Uterus (tissue), 4 donors: ENCODE measurements at places on chromosomes 11 and 22.

- no peak overlapping the region for H3K4me3 ChIP-seq
- H3K36me3 ChIP-seq = no peaks in the 10 kb centered on the region
- no peaks in the 10 kb centered on the region for H3K27me3 ChIP-seq
- DNase-seq = no peak
- no peaks in the 10 kb centered on the region for H3K4me1 ChIP-seq
- no peak overlapping the region for H3K27ac ChIP-seq
Measured at GRCh38 chr11:69957849-69958248, 120.3 kb upstream of the ANO1 start.

DNA sequence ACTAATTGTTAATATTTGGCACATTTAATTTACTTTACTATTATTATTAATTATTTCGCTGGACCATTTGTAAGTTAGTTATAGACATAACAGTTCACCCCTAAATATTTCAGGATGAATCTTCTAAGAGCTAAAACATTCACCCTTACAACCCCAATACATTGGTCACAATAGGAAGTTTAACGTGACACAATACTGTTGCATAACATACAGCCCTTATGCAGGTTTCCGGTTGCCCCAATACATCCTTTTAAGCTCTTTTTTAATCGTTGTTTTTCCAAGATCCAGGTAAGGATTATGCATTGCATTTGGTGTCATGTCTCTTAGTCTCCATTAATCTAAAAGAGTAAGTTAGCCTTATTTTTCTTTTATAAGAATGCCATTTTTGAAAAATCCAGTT is 71.2 kb downstream of the HSD17B12 start:
- no peak overlapping the region for H3K4me3 ChIP-seq
- H3K27me3 ChIP-seq = no peaks in the 10 kb centered on the region

DNA sequence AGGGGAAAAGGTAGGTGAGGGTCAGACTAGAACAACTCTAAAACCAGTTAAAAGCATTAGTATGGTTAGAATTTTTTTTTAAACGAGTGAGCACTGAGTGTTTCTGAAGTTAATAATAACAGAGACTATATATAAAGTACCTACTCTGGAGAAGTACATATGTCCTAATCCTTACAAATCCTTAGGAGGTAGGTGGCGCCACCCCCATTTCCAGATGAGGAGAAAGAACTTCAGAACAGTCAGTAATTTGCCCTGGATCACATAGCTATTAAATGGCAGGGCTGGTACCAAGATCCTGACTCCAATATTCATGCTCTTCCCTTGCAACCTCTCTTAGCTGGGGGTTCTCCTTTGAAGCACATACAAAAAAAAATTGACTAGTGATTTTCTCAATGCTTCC is 80.5 kb downstream of the CLPB start:
- no peaks in the 10 kb centered on the region for H3K4me1 ChIP-seq
- H3K36me3 ChIP-seq = no peaks in the 10 kb centered on the region
- no peak overlapping the region for H3K4me3 ChIP-seq
- H3K27me3 ChIP-seq = no peaks in the 10 kb centered on the region

DNA sequence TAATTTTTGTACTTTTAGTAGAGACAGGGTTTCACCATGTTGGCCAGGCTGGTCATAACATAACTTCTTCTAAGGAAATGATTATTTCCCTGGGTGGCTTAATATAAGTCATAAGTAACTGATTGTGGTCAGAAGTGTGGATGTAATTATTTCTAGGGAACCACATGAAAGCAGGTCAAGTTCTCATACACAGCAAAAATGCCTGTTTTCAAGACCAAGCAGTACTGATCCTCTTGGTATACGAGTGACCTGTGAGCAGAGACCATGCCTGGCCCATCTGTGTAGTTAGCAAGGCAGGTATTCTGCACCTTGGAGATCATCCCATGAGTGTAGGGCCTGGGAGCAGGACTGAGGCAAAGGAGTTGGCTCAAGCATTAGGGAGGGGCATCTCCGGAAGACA is 32.5 kb upstream of the NUCB2 start:
- H3K4me1 ChIP-seq = no peaks in the 10 kb centered on the region
- H3K27ac ChIP-seq = no peak overlapping the region
- no peak overlapping the region for H3K4me3 ChIP-seq
- no peaks in the 10 kb centered on the region for H3K27me3 ChIP-seq

GRCh38 chr11:65726660-65727059 is 6.1 kb upstream of the RNASEH2C start:
- no peaks in the 10 kb centered on the region for H3K27me3 ChIP-seq
- no peaks in the 10 kb centered on the region for H3K4me1 ChIP-seq
- no peaks in the 10 kb centered on the region for H3K36me3 ChIP-seq
- H3K4me3 ChIP-seq = no peak overlapping the region
- H3K27ac ChIP-seq = no peak overlapping the region

- no peak overlapping the region for H3K27ac ChIP-seq
- DNase-seq = no peak
- H3K4me3 ChIP-seq = no peak overlapping the region
- H3K27me3 ChIP-seq = no peaks in the 10 kb centered on the region
- H3K36me3 ChIP-seq = no peaks in the 10 kb centered on the region
Measured at GRCh38 chr11:96481771-96482170, 92.0 kb downstream of the JRKL start.

GRCh38 chr11:60428517-60428916 is 855 bp upstream of the MS4A5 start:
- DNase-seq = no peak
- no peaks in the 10 kb centered on the region for H3K4me1 ChIP-seq
- no peaks in the 10 kb centered on the region for H3K27me3 ChIP-seq
- H3K36me3 ChIP-seq = no peaks in the 10 kb centered on the region
- H3K4me3 ChIP-seq = no peak overlapping the region
